ENCODE measurements at places on chromosomes 2 and 18. TPM values are rescaled to one million over a fixed set of nuclear protein-coding genes. Genes with fewer than 3 reads are reported as not detected.
A peak's percentile ranks its signal among the peaks of the same experiment; 100 is the strongest.

DNA sequence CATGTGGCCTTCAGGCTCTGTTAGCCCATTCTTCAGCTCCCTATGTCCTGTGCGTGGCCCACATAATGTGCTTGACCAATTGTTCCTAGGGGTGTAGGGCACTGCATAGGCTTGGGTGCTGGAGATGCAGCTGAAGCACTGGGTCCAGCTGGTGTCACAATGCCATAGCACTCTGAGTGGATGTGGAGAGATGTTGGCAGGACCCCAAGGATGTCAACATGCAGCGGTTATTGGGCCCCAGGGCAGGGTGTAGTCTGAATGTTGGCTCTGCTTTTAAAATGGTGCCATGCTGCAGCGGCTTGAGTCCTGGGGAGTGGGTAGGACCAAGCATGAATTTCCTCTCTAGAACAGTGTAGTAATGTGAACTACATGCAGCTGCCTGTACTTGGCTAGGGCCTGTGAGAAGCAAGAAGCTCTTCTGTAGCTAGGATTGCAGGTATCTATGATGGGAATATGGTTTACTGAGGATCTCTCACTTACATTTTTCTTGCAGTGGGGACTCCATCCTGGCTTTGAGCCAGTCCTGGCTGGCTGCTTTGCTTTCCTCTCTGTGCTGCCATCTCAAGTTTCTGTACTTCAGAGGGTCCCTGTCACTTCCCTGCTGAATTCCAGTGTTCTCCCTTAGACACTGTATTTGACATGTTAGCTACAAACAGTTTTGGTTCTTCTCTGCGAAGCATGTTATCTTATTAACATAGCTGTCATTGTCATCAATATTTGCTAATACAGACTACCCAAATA, 148.4 kb downstream of the CSRNP3 start:
- DNase-seq = no peak
- H3K27me3 ChIP-seq = no peaks in the 10 kb centered on the region
- H3K27ac ChIP-seq = no peak overlapping the region
- no peaks in the 10 kb centered on the region for H3K36me3 ChIP-seq
- no peaks in the 10 kb centered on the region for H3K4me1 ChIP-seq

Gene GPR35
- 14.7 TPM for total RNA-seq

GRCh38 chr18:70454704-70455322, 166.0 kb downstream of the SOCS6 start:
- no peaks in the 10 kb centered on the region for H3K36me3 ChIP-seq
- no peak overlapping the region for H3K4me3 ChIP-seq
- no peak overlapping the region for H3K27ac ChIP-seq
- DNase-seq = peak; percentile 82
- no peaks in the 10 kb centered on the region for H3K4me1 ChIP-seq
- H3K27me3 ChIP-seq = no peaks in the 10 kb centered on the region

DNA sequence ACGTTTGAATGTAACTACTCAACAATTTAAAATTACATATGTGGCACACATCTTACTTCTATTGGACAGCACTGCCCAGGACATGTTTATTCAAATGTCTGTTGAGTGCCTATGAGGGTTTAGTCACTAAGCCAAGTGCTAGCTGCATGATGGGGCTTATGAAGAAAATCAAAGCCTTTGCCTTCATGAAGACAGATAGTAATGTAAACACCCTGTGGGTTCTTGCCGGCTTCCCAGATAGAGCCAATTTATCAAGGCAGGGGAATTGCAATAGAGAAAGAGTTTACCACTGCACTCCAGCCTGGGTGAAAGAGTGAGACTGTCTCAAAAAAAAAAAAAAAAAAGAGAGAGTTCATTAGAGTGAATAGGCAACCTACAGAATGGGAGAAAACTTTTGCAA, 43.7 kb upstream of the NEB start:
- H3K36me3 ChIP-seq = no peaks in the 10 kb centered on the region
- no peak for DNase-seq
- no peak overlapping the region for H3K27ac ChIP-seq
- no peaks in the 10 kb centered on the region for H3K4me1 ChIP-seq

Gene SLC5A7
- total RNA-seq = not detected

Gene DNER
- 0.37 TPM for total RNA-seq

- no peak overlapping the region for H3K4me3 ChIP-seq
- no peaks in the 10 kb centered on the region for H3K36me3 ChIP-seq
- DNase-seq = no peak
- H3K27me3 ChIP-seq = no peaks in the 10 kb centered on the region
These were observed 39.9 kb downstream of the CYRIA start for GRCh38 chr2:16625759-16626158.

DNA sequence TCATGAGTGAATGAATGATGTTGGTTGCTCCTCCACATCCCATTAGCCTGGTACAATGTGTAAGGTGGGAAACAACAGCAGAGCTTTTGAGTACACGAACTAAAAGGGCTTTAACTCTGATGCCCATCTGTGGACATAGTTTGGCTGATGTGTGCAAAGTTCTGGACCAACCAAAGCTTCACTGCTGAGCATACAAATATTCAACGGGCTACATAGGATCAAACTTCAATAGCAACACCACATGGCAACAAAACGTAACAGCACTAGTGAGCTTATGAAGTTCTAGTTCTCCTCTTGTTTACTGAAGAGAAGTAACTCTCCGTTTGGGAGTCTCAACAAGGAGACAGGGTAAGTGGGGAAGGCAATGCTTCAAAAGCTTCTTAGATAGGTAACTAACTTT, 20.4 kb downstream of the STAM2 start:
- H3K27ac ChIP-seq = no peak overlapping the region
- no peaks in the 10 kb centered on the region for H3K4me1 ChIP-seq
- DNase-seq = no peak
- no peak overlapping the region for H3K4me3 ChIP-seq
- no peaks in the 10 kb centered on the region for H3K27me3 ChIP-seq

DNA sequence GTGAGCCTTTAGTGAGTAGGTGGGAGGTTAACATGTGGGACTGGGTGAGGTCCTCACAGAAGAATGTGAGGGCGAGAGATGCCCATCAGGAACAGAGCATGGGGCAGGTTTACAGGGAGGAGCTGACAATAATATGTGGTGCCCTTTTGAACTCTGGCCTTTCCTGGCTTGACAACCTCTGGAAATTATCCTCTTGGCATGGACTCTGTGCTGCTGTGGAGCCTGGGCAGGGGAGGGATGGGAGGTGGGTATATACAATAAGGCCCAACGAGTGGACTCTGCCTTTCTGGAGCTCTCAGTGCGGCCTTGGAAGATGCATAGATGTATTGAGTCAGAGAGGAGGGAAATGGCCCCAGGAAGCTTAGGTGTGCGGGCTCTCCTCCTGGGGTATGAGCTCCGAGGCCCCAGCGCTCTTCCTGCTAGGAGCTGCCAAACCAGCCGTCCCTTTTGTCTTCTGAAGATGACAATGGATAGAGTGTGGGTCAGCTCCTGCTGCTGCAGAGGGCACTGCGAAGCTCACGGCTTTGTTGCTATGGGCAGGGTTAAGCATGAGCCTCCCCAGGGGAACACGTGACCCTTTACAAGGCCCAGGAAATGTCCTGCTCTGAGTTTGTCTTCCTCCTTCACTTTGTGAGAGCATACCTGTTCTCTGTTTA, 8.7 kb upstream of the PSD4 start:
- DNase-seq = no peak
- H3K4me3 ChIP-seq = no peak overlapping the region
- no peaks in the 10 kb centered on the region for H3K27me3 ChIP-seq
- no peak overlapping the region for H3K27ac ChIP-seq
- H3K4me1 ChIP-seq = peaks cover 11% of the 10 kb centered on the region

DNA sequence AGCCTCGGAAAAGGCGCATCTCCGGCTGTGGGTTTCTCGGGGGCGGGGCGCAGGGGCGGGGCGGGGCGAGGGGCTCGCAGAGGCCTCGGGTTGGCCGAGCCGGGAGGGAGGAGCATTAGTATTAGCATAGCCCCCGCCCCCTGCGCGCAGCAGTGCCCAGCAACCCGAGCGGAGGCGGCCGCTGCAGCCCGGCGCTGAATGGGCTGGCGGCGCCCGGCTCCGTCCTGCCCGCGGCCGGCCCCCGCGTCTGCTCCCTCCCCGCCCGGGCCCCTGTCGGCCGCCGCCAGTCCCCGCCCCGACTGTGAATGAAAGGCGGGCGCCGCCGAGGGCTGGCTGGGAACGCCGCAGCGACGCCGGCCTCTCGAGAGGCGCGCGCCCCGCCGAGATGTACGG, at the start of gene EFR3B:
Gene EFR3B (plus strand): TSS at position 149 of the 393 bp plus-strand sequence. CDS start 237 bp downstream, at position 386.
- H3K4me3 ChIP-seq = peak within 1 kb of the TSS; percentile 86
- peaks cover 9% of the 10 kb centered on the region for H3K4me1 ChIP-seq
- H3K27me3 ChIP-seq = peaks cover 8% of the 10 kb centered on the region
- H3K36me3 ChIP-seq = no peaks in the 10 kb centered on the region
- peak; percentile 99 for DNase-seq
- peak within 1 kb of the TSS; percentile 75 for H3K27ac ChIP-seq

DNA sequence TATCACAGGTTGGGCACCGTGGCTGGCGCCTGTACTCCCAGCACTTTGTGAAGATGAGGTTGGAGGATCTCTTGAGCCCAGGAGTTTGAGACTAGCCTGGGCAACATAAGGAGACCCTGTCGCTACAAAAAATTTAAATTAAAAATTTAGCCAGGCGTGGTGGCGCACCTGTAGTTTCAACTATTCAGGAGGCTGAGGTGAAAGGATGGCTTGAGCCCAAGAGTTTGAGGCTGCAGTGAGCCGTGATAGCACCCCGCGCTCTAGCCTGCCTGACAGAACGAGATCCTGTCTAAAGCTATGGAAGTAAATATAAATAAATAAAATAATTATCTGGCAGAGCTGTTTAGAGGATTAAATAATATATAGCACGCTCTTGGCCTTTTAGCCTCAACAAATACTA, 1.4 kb upstream of the SH3RF3 start:
- no peaks in the 10 kb centered on the region for H3K4me1 ChIP-seq
- peaks cover 33% of the 10 kb centered on the region for H3K27me3 ChIP-seq
- no peak overlapping the region for H3K4me3 ChIP-seq
- DNase-seq = no peak

GRCh38 chr2:166862468-166863132, 25.7 kb upstream of the XIRP2 start:
- H3K4me1 ChIP-seq = no peaks in the 10 kb centered on the region
- H3K27me3 ChIP-seq = no peaks in the 10 kb centered on the region
- H3K27ac ChIP-seq = no peak overlapping the region
- H3K36me3 ChIP-seq = no peaks in the 10 kb centered on the region

GRCh38 chr2:9808334-9809063, 34.8 kb upstream of the TAF1B start:
- no peak overlapping the region for H3K27ac ChIP-seq
- H3K4me3 ChIP-seq = no peak overlapping the region
- no peaks in the 10 kb centered on the region for H3K36me3 ChIP-seq
- DNase-seq = no peak
- no peaks in the 10 kb centered on the region for H3K27me3 ChIP-seq

Gene CD28
- not detected for total RNA-seq

DNA sequence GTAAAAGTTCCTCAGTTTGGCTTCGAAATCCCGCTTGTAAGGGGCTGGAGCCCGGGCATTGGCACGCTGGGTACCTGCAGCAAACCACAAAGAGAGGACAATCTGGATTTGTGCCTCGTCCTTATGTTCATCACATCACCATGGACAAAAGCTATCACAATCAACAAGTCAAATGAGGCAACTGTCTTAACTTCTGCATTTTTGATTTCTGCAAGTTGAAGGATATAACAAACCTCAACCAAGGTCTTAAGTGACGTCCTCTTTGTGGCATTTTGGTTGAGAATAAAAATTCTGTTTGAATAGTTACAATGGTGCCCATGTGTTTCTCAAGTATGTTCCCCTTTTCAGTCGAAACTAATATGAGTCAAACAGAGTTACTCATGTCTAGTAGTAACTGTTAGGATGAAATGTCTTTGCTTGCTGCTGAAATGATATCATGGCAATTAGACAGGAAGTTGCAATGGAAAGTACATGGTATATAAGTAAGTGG, 70.8 kb upstream of the STK17B start:
- no peak for DNase-seq
- H3K4me3 ChIP-seq = no peak overlapping the region
- peaks cover 20% of the 10 kb centered on the region for H3K4me1 ChIP-seq
- H3K27me3 ChIP-seq = no peaks in the 10 kb centered on the region
- no peaks in the 10 kb centered on the region for H3K36me3 ChIP-seq
- H3K27ac ChIP-seq = no peak overlapping the region

DNA sequence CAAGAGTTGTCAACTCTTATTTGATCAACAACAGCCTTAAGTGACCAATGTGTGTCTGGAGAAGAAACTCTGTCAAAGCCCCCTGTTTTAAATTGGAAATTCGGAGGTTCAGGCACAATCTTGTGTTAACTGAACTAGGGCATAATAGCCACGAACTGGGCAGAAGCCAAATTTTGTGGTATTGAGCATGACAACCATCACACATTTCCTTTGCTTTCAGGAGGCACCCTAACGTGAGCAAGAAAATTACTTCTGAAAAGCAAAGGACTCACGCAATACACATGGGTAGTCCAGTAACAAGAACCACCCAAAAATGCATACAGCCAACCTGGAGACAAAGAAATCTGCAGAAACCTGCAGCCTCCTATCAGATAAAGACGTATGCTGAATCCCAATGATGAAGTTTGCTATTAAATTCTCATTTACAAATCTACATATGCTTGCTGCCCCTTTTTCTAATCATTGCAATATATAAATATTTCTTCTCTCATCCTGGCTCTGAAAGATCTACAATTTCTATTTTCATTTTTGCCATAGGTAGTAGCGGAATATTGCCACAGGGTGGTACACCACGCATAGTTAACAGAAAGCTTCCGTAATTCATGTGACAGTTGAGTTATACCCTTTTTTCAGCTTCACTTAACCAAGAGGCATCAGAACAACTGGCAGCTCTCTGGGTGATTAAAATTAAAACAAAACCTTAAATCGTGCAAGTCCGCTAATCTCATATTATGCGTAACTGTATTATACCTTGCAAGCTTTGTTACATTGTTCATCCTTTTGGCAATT, 495.8 kb downstream of the NRXN1 start:
- H3K4me3 ChIP-seq = no peak overlapping the region
- no peaks in the 10 kb centered on the region for H3K36me3 ChIP-seq
- H3K4me1 ChIP-seq = no peaks in the 10 kb centered on the region

- DNase-seq = peak; percentile 19
- peaks cover 44% of the 10 kb centered on the region for H3K4me1 ChIP-seq
- H3K36me3 ChIP-seq = no peaks in the 10 kb centered on the region
- H3K4me3 ChIP-seq = no peak overlapping the region
- H3K27ac ChIP-seq = peak overlapping the region; percentile 42
- H3K27me3 ChIP-seq = no peaks in the 10 kb centered on the region
These were observed 395.6 kb downstream of the ARHGAP15 start for GRCh38 chr2:143524559-143525401.

Gene ACADL
- 2.1 TPM for total RNA-seq

Gene RTKN
- total RNA-seq = 66.1 TPM

- H3K27me3 ChIP-seq = no peaks in the 10 kb centered on the region
- no peaks in the 10 kb centered on the region for H3K36me3 ChIP-seq
- no peak overlapping the region for H3K4me3 ChIP-seq
- no peak overlapping the region for H3K27ac ChIP-seq
- no peak for DNase-seq
These were observed 208.1 kb upstream of the KLHL14 start for GRCh38 chr18:32980896-32981295.

Gene EFHD1
- total RNA-seq = 4.2 TPM
